T1000 (cell line): ENCODE measurements at places on chromosomes 16 and 17.

DNA sequence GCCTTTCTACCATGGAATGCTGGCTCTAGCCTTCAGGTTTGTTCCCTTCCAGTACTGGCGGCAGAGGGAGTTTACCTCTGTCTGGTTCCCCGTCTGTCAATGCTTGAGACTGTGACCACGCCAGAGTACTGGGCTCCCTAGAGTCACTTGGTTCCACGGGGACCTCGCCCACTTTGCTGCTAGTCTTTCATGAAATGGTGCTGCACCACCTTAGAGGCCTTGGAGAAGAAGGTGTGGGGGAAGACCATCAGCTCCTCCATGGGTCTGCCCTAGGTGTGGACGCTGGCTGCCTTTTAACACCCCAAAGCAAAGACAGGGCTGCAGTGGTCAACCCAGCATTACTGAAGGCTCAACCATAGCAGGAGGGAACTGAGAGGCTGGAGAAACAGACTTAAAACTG is 55.3 kb upstream of the KSR1 start:
- DNase-seq = no peak

- no peak for DNase-seq
Observed at GRCh38 chr17:35752945-35753764, at the start of gene GAS2L2. TSS of gene GAS2L2 (minus strand) at chr17:35753239. CDS start at chr17:35752850, 389 bp downstream.

- DNase-seq = no peak
Observed at GRCh38 chr16:11285842-11286241, 4.7 kb upstream of the PRM1 start.

- no peak for DNase-seq
Observed at GRCh38 chr16:56312028-56312300, 113.4 kb downstream of the AMFR start.

DNA sequence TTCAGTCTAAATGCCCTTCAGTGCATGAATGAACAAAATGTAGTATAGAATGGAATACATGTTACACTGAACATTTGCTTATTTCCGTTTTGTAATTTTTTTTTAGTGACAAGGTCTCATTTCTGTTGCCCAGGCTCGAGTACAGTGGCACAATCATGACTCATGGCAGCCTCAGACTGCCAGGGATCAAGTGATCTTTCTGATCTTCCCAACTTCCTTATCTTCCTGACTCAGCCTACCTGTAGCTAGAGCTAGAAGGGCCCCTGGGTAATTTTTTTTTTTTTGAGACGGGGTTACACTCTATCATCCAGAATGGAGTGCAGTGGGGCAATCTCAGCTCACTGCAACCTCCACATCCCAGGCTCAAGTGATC is 7.3 kb upstream of the SLX4 start:
- no peak for DNase-seq

GRCh38 chr16:81636298-81636993 is 142.6 kb upstream of the PLCG2 start:
- no peak for DNase-seq

GRCh38 chr16:48158296-48158695 is 2.5 kb upstream of the ABCC12 start:
- peak; percentile 7 for DNase-seq

- no peak for DNase-seq
Observed at GRCh38 chr16:2009164-2009711, 383 bp downstream of the ZNF598 start.

- DNase-seq = no peak
Observed at GRCh38 chr17:48055531-48056245, 7.5 kb downstream of the NFE2L1 start.

GRCh38 chr17:61250335-61250890 is 149.2 kb upstream of the TBX2 start:
- DNase-seq = no peak

GRCh38 chr16:80666378-80667250 is 125.8 kb downstream of the DYNLRB2 start:
- DNase-seq = no peak

GRCh38 chr17:12998461-12998860 is 19.4 kb downstream of the ELAC2 start:
- no peak for DNase-seq

GRCh38 chr17:16001226-16001897 is 1.7 kb downstream of the TTC19 start:
- no peak for DNase-seq

GRCh38 chr16:16982614-16983013 is 488.1 kb downstream of the XYLT1 start:
- no peak for DNase-seq

GRCh38 chr16:85360323-85361277 is 248.3 kb upstream of the CIBAR2 start:
- no peak for DNase-seq

DNA sequence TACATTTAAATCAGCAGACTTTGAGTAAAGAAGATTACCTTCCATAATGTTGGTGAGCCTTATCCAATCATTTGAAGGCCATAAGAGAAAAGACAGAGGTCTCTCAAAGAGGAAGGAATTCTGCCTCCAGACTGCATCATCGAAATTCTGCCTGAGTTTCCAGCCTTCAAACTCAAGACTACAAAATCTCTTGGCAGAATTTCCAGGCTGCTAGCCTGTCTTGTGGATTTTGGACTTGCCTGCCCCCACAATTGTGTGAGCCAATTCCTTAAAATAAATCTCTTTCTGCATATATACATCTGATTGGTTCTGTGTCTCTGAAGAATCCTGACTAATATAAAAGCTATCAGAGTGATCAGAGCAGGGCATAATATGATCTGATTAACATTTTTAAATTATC is 216.6 kb upstream of the CPHXL start:
- DNase-seq = no peak

GRCh38 chr17:51481370-51481769 is 221.0 kb downstream of the UTP18 start:
- no peak for DNase-seq

- DNase-seq = no peak
Observed at GRCh38 chr17:55672585-55673501, 49.8 kb downstream of the TMEM100 start.

DNA sequence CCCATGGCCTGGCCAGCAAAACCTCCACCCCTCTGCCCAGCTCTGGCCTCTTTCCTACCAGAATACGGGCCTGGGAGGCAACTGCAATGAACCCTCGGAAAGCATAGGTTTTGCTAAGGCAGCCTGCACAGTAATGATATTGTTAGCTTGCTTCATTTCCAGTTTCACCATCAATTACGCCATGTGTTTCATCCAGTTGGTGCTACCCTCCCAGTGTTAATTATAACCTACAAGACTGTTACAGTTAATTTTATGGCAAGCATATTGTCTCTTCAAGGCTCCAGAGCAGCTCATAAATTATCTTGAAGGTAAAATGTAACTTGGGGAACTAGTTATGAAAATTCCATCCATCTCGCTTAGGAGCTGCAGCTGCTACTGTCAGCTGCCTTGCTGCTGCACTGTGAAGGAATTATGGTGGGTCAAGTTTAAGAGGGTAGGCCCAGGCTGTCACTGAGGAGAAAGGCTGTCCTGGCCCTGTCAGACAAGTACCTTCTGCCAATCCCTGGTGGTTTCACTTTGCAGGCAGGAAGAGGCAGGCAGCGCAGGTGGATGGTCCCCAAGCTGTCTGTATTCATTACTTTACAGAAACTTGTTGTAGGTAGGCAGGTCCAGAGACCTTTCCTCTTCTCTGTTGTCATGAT is 242.9 kb downstream of the FTO start:
- no peak for DNase-seq

DNA sequence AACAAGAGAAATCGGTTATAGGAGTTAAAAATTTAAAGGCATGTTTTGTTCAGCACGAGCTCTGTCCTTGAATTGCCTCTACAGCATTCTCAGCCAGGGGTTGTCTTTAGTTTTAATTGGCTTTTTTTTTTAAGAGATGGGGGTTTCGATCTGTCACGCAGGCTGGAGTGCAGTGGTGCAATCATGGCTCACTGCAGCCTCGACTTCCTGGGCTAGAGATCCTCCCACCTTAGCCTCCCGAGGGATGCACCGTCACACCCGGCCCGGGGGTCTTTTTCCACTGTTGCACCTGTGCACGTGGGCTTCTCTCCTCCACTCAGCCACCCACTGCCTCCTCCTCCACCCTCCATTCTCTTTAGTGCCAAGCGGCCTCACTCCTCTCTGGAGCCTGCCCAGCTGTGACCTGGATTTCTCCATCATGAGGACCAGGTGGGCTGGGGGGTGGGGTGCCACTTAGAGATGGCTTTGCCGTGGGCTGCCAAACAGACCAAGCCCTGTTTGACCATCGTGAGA is 106.8 kb upstream of the SEC14L1 start:
- no peak for DNase-seq

- DNase-seq = no peak
Observed at GRCh38 chr17:4858882-4859260, 25.7 kb downstream of the MINK1 start.

- no peak for DNase-seq
Observed at GRCh38 chr16:55379876-55380390, 55.9 kb downstream of the IRX6 start.

DNA sequence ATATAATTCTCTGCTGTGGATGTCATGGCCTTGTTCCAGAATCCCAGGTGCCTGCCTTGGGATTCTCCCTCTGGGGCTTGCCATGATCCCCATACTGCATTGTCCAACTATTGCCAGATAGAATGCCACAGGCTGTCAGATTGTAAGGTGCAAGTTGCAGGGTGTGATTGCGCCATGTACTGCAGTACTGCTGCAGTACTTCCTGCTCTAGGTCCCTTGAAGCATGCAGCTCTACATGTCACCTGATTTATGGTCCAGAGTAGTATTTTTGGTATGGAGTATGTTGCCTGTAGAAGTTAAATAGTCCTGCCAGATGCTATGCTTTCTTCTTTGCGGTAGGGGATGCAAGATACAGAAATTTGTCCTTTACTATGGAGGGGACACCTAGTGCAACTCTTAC is 7.0 kb upstream of the SLFN5 start:
- DNase-seq = no peak

DNA sequence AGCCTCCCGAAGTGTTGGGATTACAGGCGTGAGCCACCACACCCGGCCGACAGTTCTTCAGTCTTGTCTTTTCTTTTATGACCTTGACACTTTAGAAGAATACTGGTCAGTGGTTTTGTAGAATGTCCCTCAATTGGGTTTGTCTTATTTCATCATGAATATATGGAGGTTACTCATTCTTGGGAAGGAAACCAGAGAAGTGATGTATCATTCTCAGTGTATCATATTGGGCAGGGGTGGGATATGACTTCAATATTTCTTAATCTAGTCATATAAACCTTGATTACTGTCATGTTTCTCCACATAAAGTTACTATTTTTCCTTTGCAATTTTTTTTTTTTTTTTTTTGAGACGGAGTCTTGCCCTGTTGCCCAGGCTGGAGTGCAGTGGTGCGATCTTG is 36.9 kb downstream of the SNTB2 start:
- DNase-seq = no peak

DNA sequence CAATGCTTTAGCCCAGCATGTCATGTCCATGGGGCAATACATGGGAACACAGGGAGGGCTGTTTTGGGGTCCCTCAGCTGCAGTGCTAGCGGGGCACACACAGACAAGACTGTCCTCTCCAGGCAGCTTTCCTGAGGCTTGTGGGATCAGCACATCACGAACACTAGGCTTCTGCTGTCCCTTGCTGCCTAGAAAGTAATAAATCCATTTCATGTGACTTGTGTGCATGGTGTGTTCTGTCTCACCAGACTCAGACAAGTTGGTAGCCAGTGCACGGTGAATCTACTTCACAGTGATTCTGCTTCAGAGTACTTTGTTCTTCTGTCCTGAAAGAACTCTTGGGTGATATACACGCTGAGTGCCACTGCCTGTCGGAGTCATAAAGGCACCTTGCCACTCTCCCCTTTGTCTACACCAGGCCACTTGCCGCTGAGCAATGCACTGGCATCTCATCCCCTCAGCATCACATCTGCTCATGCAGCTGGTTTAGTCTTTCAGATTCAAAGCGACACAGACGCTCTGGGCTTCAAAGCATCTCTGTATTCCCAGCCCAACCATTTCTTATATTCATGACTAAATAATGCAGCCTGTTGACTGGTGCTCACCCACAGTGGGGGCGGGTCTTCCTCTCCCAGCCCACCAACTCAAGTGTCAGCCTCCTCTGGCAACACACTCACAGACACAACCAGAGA is 95.2 kb upstream of the COX10 start:
- DNase-seq = no peak

DNA sequence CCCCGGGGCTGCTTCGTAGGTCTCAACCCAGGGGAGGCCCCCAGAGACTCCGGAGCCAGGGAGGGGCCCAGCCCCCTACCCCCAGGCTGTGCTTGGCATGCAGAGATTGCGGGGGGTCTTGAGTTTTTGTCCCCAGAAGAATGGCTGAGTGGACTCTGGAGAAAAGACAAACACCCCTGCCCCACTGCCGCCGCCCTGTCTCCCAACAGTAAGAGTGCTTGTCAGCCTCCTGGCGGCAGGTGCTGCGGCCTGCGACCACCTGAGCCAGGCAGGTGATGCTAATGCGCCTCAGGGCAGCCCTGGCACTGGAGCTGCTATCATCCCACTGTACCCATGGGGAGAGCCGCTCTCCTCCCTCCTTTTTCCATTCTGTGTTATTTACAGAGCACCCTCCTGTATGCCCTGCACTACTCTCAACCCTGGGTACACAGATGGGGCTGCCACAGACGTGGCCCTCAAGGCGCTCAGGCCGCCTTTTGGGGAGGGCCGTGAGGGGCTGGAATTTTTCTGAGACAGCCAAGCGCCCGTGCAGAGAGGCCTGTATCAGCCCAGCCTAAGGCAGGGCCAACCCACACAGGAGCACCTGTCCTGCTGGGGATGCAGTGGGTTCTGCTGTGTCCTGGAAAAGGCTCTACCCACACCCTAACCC is 2.6 kb upstream of the IL17C start:
- DNase-seq = no peak

- DNase-seq = no peak
Observed at GRCh38 chr17:62076864-62077788, 12.0 kb upstream of the MED13 start.

DNA sequence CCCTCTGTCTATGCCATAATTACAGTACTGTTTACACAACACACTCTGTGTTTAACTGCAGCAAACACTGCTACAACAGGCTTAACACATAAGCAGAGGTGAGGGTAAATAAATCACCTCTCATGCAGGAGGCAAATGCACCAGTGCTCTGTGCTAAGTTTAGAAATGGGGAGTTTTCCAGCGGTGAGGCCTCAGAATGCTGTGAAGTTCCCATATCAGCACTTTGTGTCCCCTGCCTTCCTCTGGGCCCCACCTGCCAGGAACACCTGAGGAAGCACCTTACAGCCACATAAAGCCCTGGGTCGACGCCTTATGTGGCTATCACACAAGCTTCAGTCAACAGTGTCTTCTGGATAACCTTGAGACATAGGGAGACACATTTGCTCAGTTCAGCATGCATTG is 304.5 kb downstream of the HAPSTR1 start:
- DNase-seq = no peak

GRCh38 chr17:1896243-1897104 is 66.7 kb downstream of the RPA1 start:
- no peak for DNase-seq

GRCh38 chr16:7566360-7566759 is 233.7 kb downstream of the RBFOX1 start:
- no peak for DNase-seq

GRCh38 chr17:79317916-79318315 is 243.3 kb downstream of the ENGASE start:
- DNase-seq = no peak

- no peak for DNase-seq
Observed at GRCh38 chr16:30664616-30665109, 6.4 kb downstream of the FBRS start.
